Activated T-cell treated with anti-CD3 and anti-CD28 coated beads, Interleukin-2, amount 50 U/mL, for 72 hours (primary cell): ENCODE measurements at places on chromosomes 11 and 22.

GRCh38 chr11:65588199-65589054 is 7.2 kb downstream of the KCNK7 start:
- DNase-seq, result peak; percentile 86

DNA sequence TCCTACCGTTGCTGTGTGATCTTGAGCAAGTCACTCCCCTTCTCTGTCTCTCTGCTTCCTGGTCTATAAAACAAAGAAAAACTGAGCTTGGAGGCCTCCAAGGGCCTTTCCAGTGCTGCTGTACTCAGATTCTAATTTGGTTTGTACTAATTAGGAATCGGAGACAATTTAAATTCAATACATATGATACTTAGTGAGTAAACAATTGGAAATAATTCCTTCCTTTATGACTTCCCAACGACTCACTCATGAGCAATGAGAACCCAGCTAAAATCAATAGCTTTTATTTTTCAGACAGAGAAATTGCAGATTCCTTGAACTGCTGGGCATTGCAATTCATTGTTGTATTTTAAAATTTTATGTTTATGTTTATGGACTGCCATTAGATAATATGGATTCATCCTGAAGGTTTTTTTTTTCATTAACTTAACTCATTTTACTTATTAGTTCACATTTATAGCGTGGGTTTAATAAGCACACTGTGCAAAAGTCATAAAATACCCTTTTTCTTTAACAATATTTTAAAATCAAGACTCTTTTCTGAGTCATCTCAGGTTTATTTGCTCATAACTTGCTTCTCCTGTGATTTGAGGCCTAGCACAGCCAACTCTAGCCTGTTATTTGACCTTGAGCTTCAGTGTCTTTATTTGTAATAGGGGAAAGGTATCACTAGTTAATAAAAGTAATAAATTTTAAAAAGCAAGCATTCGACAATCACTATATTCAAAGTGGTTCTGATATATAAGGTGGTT is 95.8 kb downstream of the TP53I11 start:
- no peak for DNase-seq

DNA sequence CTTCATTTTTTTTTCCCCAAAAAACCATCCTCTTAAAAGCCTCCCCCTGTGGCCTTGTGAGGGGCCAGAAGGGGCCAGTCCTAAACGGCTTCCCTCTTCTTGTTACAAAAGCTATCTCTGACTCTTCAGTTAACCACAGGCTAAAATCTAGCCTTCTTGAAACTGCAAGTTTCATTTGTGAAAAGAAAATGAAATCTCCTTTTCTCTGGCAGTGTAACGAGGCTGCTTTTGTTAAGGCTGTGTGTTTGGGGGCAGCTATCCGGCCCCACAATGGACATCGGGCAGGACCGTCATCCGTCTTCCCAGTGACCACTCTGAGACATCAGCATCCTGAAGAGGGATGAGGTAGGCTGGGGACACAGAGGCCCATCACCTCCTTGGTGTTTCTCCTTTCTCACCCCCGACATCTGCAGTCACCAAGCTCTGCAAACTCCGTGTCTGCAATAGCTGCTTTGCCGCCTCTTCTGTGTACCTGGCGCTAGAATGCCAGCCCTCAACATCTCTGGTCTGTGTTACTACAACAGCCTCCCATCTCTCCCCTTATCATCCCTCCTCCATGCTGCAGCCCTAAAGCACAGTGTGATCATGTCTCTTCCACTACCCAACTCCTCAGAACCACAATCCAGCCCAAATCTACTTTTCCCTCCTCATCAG is 94.0 kb downstream of the RCN1 start:
- DNase-seq, result no peak

GRCh38 chr11:118102721-118103261 is 16.0 kb upstream of the SMIM35 start:
- no peak for DNase-seq

GRCh38 chr11:15750535-15751308 is 605.6 kb downstream of the SOX6 start:
- DNase-seq, result no peak

DNA sequence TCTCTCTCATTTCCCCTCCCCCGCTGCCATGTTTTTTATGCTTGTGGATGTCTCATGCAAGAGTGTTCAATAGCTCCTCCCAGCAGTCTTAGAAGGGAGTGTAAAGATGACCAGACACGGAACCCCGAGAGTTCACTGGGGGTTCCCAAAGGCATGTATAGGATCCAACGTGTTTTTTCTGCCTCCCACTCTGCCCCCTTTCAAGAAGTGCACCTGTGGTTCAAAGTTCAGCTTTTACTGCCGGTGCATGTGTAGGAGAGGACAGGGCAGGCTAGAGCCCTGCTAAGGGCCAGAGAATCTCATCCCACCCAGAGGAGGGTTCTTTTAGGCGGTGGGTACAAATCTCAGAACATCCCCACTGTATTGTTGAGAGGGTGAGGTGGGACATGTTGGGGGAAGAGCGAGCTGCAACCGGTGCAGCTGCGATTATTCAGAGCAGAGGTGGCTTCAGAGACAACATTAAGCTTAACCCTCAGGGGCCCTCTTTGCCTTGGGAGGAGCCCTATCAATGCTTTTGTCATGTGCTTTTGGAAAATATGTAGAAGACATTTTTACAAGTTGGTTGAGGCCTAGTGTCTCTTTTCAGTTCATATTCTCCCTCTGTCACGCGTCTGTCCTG is 14.5 kb downstream of the MIF start:
- no peak for DNase-seq

GRCh38 chr11:396948-397548 is 3.0 kb downstream of the PKP3 start:
- peak; percentile 80 for DNase-seq

DNA sequence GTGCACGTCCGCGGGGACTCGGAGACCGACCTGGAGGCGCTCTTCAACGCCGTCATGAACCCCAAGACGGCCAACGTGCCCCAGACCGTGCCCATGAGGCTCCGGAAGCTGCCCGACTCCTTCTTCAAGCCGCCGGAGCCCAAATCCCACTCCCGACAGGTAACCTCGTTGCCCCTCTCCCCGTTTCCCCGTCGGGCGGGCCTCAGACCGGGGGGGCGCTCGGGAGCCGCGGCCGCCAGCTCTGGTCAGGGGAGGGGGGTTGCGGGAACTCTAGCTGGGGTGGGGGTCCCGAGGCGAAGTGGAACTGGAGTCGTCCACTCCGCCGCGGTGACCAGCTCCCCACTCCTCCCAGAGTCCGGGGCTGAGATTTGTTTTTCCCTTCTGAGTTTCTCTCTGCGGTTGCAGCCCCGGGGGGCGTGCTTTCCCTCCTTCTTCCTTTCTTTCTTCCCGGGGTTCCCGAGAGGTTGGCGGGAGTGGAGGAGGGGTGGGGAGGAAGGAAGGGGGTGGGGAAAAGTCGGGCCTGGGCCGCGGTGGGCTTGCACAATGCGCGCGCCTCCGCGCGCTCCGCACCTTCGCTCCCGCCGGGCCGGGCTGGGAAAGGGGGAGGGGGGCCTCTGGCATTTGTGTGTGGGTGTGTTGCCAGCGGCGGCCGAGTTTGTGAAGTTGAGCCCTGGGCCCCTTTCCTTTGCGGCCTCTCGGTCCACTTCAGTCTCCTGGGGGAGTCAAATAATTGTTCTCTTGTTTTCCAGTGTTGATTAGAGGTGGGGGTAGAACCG is 952 bp downstream of the YAP1 start:
- DNase-seq, result peak; percentile 21

DNA sequence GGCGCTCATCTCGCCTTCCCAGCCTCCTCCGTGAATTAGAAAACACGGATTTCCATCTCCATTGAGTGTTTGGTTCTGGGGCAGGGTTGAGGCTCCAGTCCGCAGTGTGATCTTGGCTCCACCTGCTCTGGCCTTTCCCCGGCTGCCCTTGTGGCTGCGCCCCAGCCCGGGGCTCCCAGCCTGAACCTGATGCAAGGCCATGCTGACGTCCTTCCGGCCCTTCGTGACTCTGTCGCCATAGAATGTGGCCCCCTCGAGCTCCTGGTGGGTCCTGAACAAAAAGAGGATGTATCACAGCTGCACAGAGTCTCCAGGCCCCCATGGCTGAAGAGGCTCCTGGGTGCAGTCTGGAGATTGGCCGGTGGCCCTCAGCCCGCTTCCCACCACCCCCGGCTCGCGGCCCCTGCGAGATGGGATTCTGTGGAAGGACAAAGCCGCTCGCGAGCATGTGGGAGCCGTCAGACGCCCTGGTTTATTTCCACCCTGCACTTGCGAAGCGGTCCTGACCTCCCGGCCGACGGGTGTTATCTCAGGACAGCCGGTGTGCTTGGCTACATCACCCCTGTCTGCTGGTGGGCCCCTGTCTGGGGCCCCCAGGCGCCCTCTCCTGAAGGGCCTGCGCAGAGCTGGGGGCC is 1214.0 kb downstream of the BRD1 start:
- no peak for DNase-seq

DNA sequence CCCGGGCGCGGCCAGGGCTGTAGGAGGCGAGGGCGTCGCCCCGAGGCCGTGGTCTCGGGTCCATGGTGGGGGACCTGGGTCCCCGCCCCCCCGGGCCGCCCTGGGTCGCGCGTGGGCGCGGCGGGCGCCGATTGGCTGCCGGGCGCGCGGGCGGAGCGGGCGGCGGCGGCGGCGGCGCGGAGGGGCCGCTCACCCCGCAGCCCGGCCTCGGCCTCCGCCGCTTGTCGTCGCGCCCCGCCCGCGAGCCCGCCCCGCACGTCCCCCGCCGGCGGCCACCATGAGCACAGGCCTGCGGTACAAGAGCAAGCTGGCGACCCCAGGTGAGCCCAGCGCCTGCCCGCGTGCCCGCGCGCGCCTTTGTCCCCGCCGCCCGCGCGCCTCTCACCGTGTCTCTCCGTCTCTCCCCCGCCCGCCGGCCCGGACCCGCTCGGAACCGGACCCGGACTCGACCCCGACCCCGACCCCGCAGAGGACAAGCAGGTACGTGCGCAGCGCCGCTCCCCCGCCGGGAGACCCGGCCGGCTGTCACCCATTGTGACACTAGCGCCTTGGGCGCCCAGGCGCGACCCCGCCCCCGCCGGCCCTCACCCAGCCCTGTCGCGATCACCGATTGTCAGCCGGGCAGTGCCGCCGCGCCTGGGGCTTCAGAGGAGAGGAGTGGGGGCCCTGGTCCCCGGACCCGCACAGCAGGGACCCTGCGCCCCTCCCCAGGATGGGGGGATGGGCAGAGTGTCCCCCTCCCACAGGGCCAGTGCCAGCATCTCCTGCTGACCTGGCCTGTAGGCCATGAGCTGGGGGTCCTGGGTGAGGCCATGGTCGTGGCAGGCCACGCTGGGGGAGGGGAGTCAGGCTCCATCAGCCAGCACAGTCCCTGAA is at the start of gene SEPTIN5:
SEPTIN5 (plus strand) TSS at position 192 of the 876 bp plus-strand sequence; CDS start at position 278, 86 bp downstream.
- DNase-seq, result no peak

DNA sequence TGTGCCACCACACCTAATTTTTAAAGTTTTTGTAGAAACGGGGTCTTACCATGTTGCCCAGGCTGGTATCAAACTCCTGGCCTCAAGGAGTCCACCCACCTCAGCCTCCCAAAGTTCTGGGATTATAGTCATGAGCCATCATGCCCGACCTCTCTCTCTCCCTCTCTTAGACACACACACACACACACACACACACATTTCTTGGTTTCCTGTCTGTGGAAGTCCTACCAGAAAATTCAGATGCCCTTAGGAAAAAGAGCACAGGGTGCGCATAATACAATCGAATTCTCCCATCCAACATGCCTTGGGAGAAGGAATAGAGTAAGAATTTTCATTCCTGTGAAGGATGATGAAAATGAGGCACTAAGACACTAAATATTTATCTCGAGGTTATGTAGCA is 10.4 kb downstream of the MICAL3 start:
- DNase-seq, result no peak

DNA sequence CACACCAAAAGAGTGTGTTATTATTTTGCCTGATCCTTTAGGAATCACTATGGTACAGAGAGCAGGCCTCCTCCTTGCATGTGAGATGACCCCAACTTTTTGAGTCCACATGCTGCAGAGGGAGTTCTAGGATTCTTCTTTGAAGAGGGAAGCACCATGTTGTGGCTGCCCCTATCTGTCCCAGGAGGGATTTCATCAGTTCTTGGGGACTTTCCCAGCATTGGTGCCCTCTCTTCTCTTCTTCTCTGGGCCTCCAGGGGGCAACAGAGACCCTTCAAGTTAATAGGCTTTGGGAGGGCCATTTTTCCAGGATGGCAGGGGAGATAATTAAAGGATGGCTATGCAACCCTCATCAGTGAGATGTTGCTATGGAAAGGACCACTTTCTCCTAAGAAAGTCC is 3.6 kb downstream of the MMP1 start:
- DNase-seq, result peak; percentile 45

- DNase-seq, result no peak
Observed at GRCh38 chr11:68659158-68659921, 25.0 kb upstream of the GAL start.

DNA sequence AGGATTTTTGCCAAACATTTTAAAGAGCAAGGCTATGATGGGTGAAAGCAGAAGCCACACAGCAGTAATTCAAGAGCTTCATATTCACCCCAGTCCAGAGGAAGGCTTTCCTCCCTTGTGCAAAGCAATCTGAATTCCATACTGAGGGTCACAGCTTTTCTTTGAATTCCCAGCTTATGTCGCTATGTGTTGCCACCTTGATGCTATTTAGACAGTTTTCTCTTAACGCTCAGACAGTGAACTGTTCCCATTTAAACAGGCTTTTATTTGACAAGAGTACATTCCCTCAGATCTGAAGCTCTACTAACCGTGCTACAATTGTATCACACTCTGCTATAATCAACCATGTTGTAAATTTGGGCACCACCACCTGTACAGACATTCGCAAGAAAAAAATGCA is 279.7 kb downstream of the CADM1 start:
- DNase-seq, result no peak

DNA sequence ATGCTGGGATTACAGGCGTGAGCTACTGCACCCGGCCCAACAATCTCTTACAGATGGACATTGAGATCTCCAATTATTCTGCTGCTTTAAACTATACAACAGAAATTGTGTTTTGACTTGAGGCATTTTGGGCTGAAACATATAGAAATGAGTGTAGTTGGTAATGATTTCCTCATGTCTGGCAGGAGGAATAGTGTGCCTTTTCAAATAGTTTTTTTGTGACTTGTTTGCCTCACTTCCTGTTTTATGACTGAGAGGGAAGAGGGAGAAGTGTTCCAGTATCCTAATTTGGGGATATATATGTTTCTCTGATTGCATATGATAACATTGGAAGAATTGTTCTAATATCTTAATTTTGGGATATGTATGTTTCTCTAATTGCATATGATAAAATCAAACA is 40.2 kb downstream of the EP300 start:
- DNase-seq, result no peak

- peak; percentile 73 for DNase-seq
Observed at GRCh38 chr11:119206511-119207414, 624 bp downstream of the CBL start.

GRCh38 chr11:61887839-61888494 is 3.4 kb downstream of the FADS3 start:
- no peak for DNase-seq

DNA sequence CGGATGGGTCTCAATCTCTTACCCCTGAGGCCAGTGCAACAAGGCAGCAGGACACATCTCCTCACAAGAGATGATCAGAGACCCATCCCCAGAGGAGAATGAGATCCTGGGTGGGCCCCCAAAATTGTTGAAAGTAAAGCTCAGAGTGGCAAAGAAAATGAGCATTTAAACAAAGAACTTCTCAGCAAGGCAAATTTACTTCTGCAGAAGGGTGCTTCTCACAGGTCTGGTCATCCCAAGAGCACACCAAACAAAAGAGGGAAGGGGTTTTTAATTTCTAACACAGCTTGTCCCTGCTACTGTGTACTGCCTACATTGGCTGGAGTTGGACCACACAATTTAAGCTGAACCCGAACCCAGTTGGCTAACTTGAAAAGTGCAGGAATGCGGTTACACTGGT is 1628.6 kb upstream of the RAG2 start:
- DNase-seq, result no peak

GRCh38 chr11:27524155-27524554 is 17.6 kb upstream of the LIN7C start:
- no peak for DNase-seq
